Activated CD4-positive, CD25-positive, alpha-beta regulatory T cell treated with anti-CD3 and anti-CD28 coated beads, Interleukin-2, amount 50 U/mL, for 24 hours (primary cell): ENCODE measurements at places on chromosomes 1 and 21.

DNA sequence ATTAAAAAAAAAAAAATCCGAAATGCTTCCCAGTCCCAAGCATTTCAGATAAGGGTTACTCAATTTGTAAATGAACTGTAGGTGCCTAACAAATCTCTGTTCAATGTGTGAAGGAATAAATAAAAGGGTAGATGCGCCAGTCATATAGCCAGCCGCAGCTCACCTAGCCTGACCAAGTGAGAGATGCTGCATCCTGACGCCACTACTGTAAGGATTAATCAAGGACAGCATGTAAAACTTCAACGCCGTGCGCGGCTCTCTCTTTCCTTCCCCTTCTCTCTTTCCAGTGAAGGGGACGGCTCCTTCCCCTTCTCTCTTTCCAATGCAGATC is 441 bp downstream of the PPT1 start:
- ATAC-seq: peak; percentile 30

- peak; percentile 43 for ATAC-seq
Observed at GRCh38 chr1:241716915-241717656, 65.0 kb downstream of the WDR64 start.

DNA sequence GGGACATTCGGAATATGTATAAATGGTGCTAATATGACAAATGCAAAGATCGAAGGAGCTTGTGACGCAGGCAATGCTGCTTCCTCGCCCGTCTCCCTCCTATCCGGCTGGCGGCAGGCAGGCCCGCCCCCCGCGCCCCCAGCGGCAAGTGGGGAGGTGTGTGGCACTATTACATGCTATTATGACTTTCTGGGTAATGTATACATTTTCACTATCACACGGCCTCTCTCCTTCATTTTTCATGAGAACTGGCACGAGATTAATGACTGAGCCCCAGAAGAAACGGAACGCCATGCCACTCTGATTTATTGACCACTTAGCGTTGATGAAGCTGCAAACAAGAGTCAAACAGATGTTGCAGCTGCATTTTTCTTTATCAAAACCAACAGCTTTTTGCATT is 138.9 kb upstream of the VAMP3 start:
- no peak for ATAC-seq

GRCh38 chr1:36400825-36401601 is 3.3 kb upstream of the LSM10 start:
- ATAC-seq: peak; percentile 6

DNA sequence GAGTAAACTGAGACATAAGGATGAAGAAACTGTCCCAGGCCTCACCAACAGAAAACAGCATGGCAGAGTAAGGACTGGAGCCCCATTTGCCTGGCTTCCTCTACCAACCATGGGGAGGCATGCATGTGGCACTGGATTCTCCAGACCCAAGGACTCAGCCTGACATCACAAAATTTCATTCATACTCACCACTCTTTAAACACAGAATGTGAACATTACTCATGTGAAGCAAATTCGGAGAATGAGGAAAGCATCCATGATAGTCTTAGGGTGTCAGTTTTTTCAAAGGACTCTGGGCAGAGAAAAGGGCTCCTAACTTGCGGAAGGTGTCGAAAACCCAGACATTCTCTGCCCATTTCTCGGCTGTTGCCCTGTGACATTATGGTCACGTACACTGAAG is 83.9 kb downstream of the PCNX2 start:
- ATAC-seq: no peak

DNA sequence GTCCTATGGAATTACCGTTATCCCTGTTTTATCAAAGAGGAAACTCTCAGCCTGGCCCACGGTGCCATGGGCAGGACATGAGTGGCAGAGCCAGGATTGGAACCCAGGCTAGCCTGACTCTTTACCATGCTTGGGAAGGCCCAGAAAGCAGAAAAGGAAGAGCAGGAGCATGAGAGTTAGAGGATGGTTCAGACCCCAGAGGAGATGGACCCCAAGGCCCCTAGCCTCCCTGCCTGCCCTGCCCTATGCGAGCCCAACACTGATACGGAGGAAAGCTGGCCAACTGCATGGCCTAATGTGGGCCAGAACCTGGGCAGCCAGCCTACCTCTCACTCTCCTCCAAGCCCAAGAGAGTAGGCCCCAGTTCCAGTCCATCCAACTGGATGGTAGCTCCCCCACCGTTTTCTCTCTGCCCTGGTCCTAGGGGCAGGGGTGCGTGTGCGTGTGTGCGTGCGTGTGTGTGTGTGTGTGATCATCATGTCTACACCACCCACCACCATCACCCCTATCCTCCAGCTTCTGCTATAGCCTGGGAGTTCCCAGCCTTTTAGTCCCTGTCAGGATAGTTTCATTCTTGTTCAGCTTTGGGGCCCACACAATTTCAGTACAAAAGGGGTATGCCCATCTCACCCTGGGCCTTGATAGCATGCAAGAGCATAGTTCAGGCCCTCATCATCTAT is 15.4 kb upstream of the MEX3A start:
- ATAC-seq: peak; percentile 27

DNA sequence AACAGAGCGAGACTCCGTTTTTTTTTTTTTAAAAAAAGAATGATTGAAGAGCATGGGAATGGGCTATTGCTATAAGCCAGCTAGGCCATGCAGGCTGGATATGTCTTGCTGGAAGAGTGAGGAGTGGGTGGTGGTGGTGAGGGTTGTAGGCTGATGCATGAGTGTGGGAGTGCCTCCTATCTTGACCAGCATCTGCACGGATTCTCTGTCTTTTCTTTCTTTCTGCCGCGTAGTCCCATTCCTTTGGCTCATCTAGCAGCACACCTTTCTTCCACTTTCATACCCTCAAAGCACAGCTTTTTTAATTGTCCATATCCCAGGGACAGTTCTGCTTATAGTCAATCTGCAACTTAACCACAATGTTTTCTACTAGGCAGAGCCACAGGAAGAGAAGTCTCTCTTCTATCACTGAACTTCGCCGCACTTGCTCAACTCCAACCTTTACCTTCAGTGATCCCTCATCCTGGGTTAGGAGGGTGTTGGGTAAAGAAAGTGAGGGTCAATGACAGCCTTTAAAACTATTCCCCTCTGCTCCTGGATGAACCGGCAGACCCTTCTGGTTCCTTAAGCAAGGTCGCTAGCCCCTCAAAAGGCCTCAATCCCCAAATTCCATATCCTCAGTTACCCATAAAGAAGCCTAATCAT is 15.2 kb downstream of the ADCY10 start:
- no peak for ATAC-seq

DNA sequence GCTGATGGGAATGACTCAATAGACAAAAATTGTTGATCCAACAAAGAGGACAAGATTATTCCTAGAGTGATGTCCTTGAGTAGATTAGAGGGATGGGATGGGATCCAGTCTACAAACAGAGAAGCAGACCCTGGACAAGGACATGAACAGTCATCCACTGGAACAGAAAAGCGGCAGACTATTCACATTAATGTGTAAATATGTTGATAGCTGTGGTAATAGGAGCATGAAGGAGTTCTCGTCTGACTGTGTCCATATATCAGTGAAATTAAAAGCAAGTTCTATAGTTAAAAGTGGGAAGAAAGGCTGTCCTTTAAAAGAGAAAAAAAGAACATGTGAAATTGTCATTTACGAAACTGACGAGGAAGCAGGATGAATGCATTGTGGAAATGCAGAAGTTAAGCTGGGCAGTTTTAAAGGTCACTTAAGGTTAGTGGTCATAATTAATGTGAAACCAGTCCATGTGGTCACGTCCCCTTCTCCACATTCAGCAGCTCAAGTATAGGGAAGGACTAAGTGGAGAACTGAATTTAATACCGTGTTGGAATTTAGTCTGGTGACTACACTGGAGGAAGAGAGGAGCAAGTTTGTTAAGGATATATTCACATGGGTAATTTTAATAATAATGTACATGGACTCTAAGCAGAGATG is 62.1 kb downstream of the PIK3R3 start:
- ATAC-seq: no peak

DNA sequence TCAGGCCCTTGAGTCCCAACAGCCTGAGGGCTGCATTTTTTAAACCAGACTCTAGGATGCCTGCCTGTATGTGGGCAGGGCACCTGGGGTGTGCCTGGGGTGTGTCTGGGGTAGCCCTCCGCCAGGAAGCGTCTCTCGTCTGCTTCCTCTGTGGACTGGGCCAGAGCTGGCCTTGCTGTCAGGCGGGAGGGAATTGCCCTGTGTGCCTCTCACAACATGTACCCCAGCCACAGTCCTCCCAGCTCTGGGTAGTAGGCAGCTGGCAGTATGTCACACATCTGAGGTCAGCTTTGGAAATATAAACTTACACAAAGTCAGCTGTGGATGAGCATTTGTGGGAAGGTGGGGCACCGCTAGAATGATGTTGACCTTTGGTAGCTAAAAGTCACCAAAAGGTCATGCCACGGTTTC is 13.0 kb downstream of the TRAF5 start:
- peak; percentile 9 for ATAC-seq

- no peak for ATAC-seq
Observed at GRCh38 chr1:233393084-233393840, 65.7 kb downstream of the MAP3K21 start.

- no peak for ATAC-seq
Observed at GRCh38 chr1:5913876-5914275, 78.3 kb downstream of the NPHP4 start.

DNA sequence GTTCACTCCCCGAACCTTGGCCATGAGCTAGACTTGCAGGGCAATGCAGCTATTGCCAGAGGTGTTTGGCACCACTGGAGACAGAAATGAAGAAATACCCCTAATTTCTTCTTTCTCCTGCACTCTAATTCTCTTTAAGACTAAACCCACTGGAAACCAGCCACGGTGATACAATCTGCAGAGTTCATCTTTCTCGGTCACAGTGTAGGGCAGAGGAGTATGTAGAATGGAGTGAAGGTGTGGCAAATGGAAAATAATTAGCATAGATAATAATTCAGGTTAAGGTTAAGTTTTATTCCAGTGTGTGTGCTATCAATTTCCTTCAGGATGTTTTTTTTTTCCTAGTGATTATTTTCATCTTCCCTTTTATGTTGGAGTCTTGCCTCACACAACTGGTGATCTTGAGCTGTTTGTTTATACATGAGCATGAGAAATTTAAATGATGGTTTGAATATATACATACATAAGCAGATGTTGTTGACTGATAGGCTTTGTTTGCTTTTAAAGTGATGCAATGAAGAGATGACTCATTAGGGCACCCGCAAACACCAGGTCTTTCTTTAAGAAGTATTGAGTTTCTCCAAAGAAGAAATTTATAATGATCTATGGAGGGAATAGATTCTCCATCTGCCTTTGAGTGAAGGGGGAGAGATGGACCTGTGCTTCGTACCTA is 81.9 kb downstream of the SPATA17 start:
- no peak for ATAC-seq

DNA sequence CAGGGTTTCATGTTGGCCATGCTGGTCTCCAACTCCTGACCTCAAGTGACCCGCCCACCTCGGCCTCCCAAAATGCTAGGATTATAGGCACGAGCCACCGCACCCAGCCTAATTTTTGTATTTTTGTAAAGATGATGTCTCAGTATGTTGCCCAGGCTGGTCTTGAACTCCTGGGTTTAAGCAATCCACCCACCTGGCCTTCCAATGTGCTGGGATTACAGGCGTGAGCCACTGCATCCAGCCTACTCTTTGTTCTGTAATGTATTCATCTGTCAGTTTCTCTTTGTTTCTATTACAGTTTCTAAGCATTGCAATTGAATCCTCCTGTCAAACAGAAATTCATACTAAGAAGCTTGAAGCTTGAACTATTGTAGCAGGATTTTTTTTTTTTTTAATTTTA is 54.8 kb upstream of the RCC1 start:
- ATAC-seq: no peak

GRCh38 chr21:39874759-39875158 is 7.5 kb downstream of the PCP4 start:
- ATAC-seq: no peak

GRCh38 chr1:7145947-7146346 is 360.7 kb downstream of the CAMTA1 start:
- no peak for ATAC-seq

DNA sequence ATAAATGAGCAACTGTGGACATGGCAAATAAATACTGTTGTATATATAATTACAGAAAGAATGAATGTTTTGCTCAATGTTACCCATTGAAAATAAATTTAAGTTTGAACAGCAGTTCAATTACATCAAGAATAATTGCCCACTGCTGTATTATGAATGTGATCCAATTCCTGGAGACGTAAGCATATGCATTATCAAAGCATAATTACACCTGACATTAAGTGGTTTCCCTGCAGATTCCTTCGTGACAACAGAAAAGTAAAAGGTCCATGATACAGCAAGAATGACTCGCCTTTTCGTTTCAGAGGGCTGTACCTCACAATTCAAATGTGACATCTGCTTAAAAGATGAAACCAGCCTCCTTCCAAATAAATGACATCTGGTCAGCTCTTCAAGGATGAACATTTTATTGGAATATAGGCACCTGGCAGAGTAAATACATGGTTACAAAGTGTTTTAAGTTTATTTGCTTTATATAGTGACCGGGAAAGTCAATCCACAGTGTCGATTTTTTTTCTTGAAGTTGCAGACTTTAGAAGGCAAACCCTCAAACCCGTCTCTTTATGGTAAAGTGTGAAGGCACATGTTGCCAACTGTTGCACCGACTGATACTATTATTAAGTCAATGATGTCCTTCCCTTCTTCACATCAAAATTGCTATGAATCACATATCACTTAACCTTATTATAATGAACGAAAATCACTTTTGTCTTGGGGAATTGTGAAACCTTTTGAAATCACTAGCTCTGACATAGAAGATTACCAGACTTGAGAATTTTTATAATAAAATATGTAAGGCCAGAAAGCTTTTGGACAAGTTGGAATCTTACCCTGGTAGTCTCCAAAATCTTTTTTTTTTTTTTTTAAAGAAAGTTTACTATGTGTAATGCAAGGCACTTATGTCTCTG is 36.2 kb upstream of the EDEM3 start:
- ATAC-seq: no peak

- no peak for ATAC-seq
Observed at GRCh38 chr1:8529901-8530300, 212.0 kb downstream of the SLC45A1 start.

- ATAC-seq: no peak
Observed at GRCh38 chr21:40173816-40174215, 306.6 kb downstream of the PCP4 start.

DNA sequence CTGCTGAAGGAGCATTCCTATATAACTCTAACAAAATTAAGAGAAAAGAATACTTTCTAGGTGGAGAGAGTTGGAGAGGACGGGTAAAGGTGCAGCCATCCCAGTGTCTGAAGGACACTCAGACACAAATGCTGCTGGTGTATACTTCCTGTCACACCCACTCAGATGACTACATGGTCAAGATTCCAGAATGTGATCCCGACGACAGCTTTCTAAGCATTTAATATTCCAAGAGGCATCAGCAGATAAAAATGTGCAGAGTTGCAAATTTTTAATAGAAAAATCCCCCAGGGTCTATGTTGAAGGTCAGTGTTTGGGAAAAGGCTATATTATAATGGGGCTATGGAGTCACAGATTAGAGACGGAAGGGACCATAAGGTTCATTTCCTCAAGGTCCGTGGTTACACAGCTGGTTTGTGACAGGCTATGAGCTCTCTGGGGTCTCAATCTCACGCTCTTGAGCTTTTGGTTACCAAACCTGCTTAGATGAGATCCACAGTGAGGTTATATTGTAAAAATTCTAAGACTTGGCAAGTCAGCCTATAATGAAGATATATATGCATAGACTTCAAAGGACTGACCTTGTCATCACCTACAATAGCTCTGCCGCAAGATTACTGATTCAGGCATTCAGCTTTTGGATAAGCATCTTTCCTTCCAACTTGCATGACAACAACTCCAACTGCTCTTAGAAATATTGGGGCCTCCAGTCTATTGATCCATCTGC is 35.1 kb downstream of the ZNF281 start:
- no peak for ATAC-seq
